Stimulated activated CD8-positive, alpha-beta memory T cell treated with anti-CD3 and anti-CD28 coated beads, Interleukin-7, amount 100 ng/mL, for 4 hours (primary cell): ENCODE measurements at places on chromosomes 7 and 10.

- DNase-seq, result no peak
These were observed 11.2 kb upstream of the ARPC1B start for GRCh38 chr7:99363286-99363685.

DNA sequence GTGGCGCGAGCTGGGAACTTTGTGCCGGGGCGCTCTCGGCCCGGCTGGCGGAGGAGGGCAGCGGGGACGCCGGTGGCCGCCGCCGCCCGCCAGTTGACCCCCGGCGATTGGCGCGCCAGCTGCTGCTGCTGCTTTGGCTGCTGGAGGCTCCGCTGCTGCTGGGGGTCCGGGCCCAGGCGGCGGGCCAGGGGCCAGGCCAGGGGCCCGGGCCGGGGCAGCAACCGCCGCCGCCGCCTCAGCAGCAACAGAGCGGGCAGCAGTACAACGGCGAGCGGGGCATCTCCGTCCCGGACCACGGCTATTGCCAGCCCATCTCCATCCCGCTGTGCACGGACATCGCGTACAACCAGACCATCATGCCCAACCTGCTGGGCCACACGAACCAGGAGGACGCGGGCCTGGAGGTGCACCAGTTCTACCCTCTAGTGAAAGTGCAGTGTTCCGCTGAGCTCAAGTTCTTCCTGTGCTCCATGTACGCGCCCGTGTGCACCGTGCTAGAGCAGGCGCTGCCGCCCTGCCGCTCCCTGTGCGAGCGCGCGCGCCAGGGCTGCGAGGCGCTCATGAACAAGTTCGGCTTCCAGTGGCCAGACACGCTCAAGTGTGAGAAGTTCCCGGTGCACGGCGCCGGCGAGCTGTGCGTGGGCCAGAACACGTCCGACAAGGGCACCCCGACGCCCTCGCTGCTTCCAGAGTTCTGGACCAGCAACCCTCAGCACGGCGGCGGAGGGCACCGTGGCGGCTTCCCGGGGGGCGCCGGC is 870 bp downstream of the FZD1 start:
- no peak for DNase-seq

GRCh38 chr7:135831455-135832195 is 83.0 kb upstream of the FAM180A start:
- no peak for DNase-seq

GRCh38 chr10:116836083-116836482 is 13.2 kb upstream of the ENO4 start:
- DNase-seq, result no peak

GRCh38 chr7:151409667-151410404 is at the start of gene WDR86:
Gene WDR86 (minus strand): TSS chr7:151410038. CDS start chr7:151409589, 449 bp downstream.
- peak; percentile 23 for DNase-seq

GRCh38 chr7:73941836-73942551 is 81.0 kb downstream of the TMEM270 start:
- no peak for DNase-seq

DNA sequence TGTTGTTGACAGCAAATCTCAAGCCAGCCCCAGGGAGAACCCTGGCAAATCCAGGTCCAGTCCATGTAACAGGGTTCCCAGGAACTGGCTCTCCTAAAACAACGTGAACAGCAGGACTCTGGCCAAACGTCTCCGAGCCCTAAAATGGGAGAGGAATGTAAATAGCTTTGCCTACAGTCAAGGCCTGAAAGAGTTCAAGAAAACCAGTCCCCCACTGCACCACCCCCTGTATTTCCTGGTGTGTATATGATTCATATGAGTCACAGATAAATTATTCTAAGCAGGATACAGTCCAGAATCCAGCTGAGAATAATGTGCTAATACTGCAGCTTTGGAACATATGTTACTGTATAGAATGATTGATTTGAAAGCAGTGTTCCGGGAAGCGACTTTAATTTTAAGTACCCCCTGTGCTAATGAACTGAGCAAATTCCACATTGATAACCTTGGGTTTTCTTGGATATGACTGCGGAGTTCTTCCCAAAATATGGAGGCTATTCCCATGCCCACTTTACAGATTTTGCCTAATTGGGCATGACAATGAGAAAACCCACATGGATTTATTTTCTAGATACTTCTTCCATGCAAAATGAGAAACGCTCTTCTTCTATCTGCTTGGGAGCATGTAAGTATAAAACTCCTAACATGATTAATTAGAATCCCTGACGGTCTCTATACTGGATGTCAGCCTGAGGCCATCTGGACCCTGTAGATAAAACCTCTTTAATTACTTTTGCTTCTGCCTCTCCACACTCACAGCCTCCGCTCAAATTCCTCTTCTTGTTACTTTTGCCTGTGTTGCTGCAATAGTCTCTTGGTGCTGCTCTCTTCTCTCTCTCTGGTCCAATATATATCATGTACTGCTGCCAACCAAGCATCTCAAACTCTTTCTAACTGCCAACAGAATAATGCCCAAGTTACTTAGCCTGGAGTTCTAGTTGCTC is 50.2 kb downstream of the LAMB4 start:
- no peak for DNase-seq

DNA sequence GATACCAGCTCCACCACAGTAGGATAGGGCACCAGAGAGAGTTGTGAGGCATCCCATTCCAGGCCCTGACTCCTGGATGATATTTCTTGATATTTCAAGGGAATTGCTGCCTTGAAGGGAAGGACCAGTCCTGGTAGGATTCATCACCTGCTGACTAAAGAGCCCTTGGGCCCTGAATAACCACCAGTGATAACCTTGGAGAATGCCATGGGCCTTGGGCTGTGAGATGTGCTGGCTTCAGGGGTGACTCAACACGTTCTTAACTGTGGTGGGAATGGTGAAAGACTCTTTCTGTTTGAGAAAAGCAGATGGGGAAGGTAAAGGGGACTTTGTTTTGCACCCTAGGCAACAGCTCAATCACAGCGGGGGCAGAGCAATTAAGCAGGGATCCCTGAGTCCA is 21.4 kb upstream of the ASZ1 start:
- DNase-seq, result no peak

DNA sequence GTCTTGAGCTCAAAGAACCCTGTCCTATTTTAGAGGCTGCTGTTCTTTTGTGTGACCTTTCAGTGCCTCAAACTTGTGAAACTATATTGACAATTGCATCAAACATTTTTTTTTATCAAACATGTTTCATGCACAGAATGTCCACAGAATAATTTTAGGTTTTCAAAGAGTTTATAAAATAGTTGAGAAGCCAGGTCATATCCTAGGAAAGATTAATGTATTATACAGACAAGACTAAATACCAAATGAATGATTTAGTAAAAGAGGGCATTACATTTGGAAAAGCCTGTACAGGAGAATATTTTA is 67.0 kb downstream of the CDK6 start:
- no peak for DNase-seq

DNA sequence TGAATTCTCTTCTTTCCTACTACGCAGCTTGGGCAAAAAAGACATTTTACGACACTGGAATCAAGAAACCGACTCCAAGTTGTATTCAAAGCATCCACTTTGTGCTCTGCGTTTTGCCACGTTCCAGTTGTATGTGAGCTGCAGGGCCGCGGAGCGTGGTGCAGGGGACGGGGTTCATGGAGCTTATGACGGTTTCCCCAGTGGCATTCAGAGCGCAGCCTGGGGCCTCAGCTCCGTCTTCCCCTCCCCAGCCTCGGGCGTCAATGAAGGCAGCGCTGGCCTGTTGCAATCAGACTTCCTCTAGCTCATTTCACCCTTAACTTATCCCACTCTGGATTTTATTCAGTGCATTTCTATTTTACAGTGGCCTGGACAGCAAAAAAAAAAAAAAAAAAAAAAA is 403.4 kb upstream of the KLF6 start:
- DNase-seq, result no peak

DNA sequence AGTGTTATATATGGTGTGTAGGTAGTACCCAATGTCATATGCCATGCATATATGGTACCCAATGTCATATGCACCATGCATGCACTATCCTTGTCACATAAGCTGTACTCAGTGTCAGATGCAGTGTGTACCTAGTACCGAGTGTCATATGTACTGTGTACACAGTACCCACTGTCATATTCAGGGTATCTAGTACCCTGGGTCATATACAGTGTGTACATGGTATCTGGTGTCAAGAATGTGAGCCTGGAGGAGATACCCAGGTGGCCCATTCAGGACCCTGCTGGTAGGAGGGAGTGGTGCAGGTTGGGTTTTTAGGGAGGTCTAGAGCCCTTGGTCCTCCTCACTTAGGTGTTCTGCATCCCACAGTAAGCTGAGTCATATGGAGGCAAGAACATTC is 1.8 kb downstream of the ZMYND11 start:
- peak; percentile 19 for DNase-seq

- DNase-seq, result no peak
These were observed 267.7 kb downstream of the MAD1L1 start for GRCh38 chr7:1964913-1965578.

DNA sequence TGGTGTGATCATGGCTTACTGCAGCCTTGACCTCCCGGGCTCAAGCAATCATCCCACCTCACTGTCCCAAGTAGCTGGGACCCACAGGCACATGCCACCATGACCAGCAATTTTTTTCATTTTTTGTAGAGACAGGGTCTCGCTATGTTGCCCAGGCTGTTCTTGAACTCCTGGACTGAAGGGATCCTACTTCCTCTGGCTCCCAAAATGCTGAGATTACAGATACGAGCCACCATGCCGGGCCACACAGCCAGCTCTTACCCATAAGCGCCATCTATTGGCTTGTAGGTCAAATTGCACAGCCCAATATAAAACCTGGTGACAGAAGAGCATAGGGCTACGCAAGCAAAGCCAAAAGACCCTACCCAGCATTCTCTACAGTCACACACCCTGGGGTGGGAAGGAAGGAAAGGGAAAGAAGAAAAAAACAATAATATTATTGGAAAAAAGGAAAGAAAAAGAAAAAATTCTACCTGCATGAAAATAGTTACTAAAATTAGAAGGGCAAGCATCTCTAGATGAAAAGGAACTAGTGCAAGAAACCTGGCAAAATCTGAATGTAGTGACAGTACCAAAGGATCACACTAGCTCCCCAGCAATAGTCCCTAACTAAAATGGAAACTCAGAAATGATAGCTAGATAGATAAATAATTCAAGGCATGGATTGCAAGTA is 29.4 kb upstream of the AMPH start:
- no peak for DNase-seq

GRCh38 chr10:17453373-17454091 is 863 bp downstream of the ST8SIA6 start:
- no peak for DNase-seq

- no peak for DNase-seq
These were observed 72.2 kb downstream of the DAGLB start for GRCh38 chr7:6375348-6376101.

DNA sequence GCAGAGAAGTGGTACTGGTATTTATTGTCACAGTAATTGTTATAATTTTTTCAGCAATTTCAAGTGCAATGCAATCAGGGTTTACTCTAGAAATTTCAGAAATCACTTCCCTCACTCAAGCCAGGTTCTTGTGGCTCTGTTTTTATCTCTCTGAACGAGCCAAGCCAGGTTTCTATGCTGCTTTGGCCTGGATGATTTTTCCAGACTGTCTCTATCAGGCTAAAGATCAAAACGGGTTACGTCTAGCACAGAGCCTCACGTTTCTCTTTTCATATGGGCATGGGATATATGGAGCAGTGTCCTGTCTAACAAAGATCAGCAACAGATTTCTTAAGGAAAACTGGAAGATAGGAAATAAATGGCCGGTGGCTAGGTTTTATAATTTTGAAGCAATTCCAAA is 1105.3 kb downstream of the NRG3 start:
- DNase-seq, result no peak

DNA sequence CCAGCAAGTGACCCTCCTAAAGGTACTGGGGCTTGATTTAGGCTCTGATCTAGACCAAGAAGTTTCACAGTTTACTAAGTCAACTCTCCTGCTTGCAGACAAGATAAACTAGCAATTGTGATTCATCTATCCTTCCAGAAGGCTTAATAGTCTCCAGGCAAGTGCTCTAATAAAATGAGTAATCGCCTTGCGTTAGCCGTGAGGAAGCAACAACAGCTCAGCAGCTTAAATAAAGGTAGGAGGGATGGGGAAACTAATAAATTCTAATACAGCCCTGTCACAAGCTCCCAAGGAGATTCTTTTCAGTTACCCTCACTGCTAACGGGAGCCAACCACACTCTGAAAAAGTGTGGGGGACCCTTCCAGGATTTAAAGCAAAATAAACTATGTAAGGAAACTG is 48.4 kb downstream of the FRMD4A start:
- DNase-seq, result no peak

- DNase-seq, result no peak
These were observed 44.3 kb downstream of the DNAJB9 start for GRCh38 chr7:108613949-108614381.

DNA sequence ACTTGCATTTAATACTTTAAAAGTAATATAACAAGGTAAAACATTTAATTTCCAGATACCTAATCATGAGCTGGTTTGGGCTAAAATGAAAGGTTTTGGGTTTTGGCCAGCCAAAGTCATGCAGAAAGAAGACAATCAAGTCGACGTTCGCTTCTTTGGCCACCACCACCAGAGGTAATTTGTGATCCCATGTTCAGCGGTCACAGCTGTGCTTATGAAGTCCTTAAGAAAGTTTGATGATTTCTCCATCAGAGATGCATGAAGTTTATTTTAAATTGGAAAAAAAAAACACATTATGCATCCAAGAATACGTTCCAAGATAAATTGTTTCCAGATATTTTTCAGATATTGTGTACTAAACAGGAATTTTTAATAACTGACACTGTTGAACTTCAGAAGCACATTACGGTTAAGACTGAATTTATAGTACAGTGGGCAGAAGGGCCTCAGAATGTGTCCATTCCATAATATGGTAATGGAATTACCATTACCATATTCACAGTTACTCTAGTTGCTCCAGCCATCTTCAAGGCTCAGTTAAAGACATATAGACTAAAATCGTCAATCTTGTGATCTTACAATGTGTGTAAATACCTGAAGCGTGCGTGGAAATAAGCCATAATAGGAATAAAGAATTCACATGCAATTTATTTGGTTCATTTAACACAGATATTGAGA is 106.8 kb downstream of the ZMYND11 start:
- no peak for DNase-seq
